Stimulated activated CD4-positive, alpha-beta T cell treated with anti-CD3 and anti-CD28 coated beads, Interleukin-15, amount 100 ng/mL, for 1 hour (primary cell): ENCODE measurements at places on chromosomes 12 and 14.
A peak's percentile ranks its signal among the peaks of the same experiment; 100 is the strongest.

DNA sequence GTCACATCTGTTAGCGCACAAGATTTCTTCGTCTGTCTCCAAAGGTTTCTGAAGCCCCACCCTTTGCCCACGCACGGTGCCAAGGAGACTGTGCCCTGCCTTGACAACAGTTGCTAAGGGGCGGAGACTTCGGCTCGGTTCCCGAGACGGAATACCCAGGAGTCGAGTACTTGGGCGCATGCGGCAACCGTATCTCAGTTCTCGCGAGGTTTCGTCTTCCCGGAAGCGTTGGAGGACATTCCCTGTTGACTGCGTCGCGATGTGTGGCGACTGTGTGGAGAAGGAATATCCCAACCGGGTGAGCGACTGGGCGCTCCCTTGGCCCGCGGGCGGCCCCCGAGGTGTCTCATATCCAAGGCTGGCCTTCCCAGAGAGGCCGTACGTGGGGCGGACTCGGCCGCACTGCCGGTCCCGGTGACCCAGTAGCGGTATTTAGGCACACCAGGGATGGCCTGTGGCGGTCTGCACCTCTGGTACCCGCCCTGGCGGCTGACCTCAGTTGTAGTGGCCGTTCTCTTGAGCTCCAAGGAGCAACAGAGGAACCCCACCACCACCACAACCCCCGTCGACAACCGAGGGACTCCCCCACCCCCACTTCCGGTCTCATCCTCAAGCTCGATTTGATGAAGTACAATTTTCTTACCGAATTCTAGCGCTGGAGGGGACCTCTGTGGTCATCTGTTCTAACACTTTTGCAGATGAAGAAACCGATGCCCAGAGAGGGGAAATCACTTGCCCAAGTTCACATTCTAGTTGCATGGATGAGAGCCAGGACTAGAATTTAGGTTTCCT, at the start of gene CHURC1:
Gene CHURC1 (plus strand): TSS at position 219 of the 792 bp plus-strand sequence. CDS start 41 bp downstream, at position 260.
- peak; percentile 86 for DNase-seq

DNA sequence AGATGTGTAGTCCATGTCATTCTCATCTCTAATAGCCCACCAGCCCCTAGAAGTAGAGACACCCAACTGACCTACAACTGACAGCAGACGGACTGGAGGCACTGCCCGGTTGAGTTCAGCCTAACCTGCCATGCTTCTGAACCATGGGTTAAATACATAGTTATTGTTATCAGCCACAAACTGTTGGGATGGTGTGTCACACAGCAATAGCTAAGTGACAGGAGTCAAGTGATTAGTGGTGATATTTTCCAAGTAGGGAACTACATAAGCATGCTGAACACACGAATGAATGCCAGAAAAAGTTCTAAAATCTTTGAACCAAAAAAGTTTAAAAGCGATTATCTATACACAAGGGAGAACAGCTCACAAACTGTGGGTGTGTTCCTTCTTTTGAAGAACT, 80.1 kb downstream of the SYNE3 start:
- no peak for DNase-seq

DNA sequence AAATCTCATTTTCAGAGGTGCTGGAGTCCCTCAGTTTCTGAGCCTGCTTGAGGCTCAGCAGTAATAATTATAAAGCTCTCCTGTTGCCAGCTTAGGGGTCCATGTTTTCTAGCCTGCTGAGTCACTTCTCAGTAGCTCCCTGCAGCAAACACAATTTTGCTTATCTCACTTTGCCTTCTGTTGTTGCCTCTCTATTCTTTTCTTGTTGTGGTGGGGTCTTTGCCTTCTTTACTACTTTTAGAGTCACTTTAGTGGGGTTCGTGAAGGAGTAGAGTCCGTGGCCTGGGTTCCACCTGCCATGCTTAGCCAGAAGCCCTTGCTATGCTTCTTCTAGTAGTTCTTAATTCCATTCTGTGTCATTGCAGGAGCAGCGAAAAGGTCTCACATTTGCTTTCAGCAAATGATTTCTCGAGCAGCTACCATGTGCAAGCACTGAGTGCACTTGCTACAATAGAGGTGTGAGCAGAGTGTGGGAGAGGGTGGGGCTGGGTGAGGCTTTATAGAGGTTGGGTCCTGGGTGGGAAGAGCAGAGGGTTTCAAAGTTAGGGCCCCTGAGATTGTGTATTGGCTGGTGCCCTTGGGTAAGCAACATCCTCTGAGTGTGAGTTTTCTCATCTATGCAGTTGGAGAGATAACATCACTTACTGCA, 114.3 kb downstream of the ADCK1 start:
- no peak for DNase-seq

DNA sequence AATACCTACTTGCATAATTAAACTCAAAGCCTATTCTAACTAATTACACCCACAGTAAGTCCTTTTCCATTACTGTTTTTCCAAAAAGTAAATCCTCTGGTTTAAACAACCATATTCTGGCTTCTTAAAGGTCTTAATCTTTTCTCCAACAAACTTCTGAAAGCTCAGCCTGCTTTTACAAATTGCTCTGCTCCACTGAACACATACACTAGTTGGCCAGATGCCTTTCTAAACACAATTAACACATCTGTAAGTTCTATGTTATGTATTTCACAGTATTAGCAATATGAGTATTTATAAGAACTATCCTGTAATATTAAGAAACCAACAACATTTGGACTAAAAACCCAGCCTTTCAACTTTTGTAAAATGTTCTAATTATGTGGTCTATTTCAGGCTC, 30.1 kb downstream of the PTPRB start:
- DNase-seq, result no peak

- no peak for DNase-seq
Measured at GRCh38 chr14:71472356-71473340, 459.6 kb upstream of the RGS6 start.

DNA sequence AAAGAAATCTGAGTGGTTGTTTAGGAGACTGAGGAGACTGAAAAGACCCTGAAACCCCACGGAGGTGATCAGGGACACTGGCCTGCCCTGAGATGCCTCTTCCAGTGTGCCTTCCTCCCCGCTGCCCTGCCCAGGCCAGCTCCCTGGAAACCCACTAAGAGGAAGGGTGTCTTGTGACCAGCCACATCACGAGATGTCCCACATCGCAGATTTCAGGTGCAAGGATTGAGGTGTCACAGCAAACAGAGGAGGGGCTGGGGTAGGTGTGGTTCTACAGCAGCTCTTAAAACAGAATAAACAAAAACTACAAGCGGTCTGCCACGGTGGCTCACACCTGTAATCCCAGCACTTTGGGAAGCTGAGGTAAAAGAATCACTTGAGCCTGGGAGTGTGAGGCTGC, 184.3 kb upstream of the C14orf180 start:
- no peak for DNase-seq

DNA sequence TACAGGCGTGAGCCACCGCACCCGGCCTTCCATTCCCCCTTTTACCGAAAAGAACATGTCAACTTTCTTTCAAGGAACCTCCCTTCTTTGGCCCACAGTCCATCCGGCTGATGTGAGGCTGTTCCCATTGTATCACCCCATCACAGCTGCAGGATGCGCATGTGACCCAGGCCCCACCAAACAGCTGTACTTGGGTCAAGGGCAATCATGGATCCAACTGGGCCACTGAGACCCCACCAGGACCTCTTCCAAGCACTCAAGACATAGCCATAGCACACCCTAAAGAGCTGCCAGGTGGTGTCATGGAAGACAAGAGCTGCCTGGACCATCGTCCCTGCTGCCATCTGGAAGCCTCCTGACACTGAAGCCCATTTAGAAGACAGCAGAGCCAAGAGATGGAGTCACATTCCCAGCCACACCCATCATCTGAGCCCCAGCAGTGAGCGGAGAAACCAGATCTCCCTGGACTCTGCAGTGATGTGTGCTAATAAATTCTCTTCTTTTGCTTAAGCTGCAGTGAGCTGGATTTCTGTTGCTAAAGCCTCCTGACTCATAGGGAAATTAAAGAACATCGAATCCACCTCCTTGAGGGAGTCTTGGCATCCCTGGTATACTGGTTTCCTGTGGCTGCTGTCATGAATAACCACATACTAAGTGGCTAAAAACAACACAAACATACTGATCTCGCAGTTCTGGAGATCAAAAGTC, 105.6 kb downstream of the KSR2 start:
- no peak for DNase-seq

DNA sequence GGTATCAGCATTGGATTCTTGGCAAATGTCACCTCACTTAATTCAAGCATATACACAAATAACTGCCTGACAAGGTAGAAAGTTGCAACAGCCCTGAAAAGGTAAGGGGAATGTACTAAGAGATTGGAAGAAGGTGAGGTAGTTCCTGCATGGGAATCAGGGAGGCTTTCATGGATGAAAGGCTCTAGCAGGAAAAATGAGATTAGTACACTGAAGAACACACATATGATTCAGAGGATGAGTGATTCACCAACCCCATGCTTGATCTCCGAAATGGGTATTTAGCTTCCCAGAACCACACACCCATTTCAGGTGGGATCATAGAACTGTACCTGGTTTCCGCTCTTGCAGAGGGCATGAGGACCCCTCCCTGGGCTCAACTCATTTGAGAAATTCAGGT, 65.8 kb downstream of the PAH start:
- DNase-seq, result no peak
